ENCODE measurements at places on chromosomes 6 and 20. TPM values are rescaled to one million over a fixed set of nuclear protein-coding genes. Genes with fewer than 3 reads are reported as not detected.

The FAM83D gene
- total RNA-seq, result 38.4 TPM

The FNDC11 gene
- 1.4 TPM for total RNA-seq

The GNAS-AS1 gene
- total RNA-seq, result not detected

The F13A1 gene
- total RNA-seq, result not detected

The HLA-DMA gene
- total RNA-seq, result 11.4 TPM

The RHAG gene
- not detected for total RNA-seq

The BHLHE23 gene
- total RNA-seq, result not detected

The ZHX3 gene
- total RNA-seq, result 2.7 TPM

The ABHD16B gene
- total RNA-seq, result not detected

The ARFGEF3 gene
- total RNA-seq, result not detected

The KIAA1755 gene
- total RNA-seq, result not detected

DNA sequence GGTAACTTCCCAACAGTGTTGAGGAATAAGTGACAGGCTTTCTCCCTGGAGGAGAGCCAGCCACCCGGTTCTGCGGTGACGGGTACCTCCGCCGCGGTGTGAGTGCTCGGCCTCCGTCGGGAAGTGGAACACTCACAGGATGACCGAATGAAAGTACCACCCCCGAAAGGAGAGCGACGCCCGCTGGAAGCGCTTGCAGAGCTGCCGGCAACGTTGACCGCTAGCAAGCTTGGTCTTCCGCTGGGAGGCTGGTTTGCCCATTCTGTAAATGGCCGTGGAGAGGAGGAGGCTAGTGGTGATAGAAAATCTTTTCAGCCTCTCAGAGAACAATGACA is 614 bp upstream of the TMEM242 start:
- DNase-seq, result peak; percentile 89

DNA sequence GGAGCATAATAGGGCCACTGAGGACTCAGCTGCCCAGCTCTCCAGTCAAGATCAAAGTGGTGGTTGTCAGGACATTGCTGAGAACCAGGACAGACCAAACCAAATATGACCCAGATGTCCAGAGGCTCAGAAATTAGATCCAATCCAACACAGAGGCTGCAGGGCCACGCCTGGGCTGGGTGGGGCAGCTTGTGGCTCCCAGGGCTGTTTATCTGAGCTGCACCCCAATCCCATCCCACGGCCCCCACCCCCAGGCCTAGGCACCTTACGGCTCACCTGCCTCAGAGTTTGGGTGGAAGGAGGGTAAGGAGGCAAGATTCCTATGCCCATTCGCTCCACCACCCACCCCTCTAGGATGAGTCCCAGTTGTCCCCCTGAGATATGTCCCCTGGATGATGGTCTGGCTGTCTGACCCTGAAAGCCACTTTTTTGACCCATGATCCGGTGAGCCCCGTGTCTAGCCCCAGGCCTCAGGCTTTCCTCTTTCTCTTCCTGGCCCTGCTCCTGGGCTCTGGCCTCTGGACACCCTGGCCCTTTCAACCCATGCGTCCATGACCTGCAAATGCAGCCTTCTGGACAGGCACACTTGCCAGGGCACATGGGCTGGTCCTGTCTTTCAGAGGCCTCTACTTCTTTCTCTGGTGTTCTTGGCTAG is 40.0 kb downstream of the CPXM1 start:
- DNase-seq, result no peak

DNA sequence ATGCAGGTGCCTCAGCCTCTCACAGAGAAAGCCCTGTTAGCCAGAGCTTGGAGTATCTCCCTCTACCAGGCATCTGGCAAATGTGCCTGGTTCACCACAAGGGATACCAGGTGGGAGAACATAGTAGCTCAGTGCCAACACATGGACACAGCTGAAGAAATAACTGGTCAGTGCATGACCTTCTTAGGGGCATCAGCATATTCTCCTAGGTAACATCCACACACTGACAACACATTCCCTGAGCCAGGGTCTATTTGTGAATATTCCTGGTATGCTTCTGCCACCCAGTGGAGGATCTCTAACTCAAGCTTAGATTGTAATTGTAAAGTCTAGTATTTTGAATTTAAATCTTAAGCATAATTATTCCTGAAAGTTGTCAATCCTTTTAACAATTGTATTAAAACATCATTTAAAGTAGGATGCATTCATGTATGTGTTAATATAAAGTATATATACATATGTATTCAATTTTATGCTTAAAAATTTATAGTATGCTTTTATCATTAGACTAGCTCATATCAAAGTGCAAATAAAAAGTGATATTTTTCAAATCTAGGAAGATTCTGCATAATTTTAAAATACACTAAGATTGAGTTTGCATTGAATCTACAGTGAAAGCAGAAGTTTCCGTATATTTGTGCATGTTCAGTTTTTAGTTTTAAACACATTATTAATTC is 45.3 kb upstream of the COL21A1 start:
- DNase-seq, result peak; percentile 70

DNA sequence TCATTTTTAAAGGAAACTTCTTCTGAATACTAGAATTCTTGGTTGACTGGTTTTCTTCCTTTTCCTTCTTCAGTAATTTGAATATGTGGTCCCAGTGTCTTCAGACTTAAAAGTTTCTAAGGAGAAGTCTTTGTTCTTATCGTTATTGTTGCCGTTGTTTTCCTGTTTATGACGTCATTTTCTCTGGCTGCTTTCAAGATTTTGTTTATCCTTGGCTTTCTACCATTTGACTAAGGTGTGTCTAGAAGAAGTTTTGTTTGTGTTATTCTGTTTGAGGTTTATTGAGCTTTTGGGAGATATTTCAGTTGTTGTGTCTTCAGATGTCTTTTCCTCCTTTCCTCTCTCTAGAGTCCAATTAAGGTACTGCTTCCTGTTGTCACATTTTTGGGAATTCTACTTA is 24.5 kb downstream of the CDYL start:
- no peak for DNase-seq

DNA sequence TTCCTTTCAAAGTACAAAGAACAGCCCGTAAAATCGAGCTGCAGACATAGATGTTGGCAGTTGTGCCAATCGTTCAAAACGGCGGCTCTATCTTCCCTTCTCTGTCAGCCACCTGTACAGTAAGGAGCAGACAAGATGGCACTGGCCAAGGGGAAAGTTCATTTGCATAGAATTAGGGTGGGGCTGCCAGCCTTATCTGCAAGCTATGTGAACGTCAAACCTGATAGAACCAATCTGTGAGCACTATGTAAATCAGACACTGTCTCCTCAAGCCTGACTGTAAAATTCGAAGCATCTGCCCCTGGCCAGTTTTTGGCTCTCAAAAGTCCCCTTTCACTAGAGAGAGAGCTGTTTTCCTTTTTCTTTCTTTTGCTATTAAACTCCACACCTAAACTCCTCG is 374.5 kb downstream of the EPM2A start:
- DNase-seq, result no peak

DNA sequence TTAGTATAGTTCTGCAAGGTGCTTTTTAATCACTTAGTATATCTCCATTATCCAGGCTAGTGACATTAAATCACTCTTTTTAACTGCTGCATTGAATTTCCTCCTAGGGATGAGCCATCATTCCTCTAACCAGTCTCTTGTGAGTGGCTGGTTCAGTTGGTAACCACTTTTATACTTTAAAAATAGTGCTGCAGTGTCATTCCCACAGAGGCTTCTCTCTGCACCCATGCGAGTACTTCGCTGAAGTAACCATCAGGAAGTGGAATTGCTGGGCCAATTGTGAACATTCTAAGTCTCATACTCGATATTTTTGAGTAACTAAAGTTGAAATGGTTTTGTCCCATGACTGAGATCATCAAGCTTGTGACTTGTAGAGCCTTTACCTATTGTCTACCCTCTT is 2.1 kb downstream of the BTN3A2 start:
- no peak for DNase-seq

GRCh38 chr6:20708367-20709124 is 174.3 kb downstream of the CDKAL1 start:
- DNase-seq, result no peak

GRCh38 chr6:114090626-114091025 is 119.7 kb upstream of the HDAC2 start:
- no peak for DNase-seq

DNA sequence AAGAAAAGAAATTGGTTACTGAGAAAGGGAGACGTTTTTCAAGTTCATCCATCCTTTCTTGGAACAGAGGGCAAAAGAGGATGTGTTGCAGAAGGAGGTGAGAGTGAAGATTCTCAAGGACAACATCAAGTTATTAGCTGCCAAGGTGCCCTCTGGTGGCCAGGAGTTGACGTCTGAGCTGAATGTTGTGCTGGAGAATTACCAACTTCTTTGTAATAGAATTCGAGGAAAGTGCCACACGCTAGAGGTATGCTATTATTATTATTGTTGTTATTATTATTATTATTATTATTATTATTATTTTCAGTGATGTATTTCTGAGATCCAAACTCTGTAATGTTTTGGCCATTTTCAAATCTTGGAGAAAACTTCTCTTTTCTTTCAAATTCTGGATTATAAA is 197.0 kb downstream of the UTRN start:
- peak; percentile 51 for DNase-seq

DNA sequence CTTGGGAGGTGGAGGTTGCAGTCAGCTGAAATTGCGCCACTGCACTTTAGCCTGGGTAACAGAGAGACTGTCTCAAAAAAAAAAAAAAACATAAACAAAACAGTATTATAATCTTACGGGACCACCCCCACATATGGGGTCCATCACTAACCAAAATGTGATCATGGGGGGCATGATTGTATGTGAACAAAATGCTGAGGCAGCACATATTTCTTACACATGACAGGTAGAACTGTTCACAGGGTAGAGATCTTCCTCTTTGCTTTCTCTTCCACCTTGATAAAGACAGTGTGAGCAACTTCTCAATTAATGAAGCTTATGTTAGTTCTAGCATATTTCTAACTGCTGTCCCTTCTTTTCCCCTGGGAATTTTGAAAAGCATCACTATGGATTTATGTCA is 24.7 kb downstream of the NFATC2 start:
- DNase-seq, result no peak

DNA sequence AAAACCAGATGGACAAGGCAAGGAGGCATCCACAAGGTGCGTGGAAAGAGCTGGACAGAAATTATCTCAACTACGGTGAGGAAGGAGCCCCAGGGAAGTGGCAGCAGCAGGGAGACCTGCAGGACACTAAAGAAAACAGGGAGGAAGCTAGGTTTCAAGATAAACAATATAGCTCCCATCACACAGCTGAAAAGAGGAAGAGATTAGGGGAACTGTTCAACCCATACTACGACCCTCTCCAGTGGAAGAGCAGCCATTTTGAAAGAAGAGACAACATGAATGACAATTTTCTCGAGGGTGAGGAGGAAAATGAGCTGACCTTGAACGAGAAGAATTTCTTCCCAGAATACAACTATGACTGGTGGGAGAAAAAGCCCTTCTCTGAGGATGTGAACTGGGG is 26.8 kb downstream of the TRMT6 start:
- no peak for DNase-seq

- no peak for DNase-seq
These were observed 739.0 kb downstream of the CBLN4 start for GRCh38 chr20:55266361-55266760.

DNA sequence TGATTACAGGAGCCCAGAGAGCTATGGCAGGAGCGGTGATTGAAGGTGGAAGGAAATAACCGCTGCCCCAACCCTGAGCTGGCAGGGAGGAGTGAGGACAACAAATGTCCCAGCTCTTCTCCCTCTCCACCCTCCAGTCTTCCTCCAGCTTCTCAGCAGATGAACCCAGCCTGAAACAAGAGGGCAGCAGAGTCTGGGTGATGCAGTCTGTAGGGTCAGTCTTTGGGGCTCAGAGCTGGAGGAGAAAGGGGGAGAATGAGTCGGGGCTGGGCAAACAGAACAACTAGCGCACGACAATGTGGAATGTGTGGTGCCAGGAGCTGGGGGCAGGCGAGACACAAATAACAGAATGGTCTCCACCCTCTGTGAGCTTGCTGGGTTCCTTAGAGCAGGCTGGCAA is 4.5 kb upstream of the GUCA1A start:
- DNase-seq, result no peak
